ENCODE measurements at places on chromosomes 12 and 14. TPM values are rescaled to one million over a fixed set of nuclear protein-coding genes. Genes with fewer than 3 reads are reported as not detected.

DNA sequence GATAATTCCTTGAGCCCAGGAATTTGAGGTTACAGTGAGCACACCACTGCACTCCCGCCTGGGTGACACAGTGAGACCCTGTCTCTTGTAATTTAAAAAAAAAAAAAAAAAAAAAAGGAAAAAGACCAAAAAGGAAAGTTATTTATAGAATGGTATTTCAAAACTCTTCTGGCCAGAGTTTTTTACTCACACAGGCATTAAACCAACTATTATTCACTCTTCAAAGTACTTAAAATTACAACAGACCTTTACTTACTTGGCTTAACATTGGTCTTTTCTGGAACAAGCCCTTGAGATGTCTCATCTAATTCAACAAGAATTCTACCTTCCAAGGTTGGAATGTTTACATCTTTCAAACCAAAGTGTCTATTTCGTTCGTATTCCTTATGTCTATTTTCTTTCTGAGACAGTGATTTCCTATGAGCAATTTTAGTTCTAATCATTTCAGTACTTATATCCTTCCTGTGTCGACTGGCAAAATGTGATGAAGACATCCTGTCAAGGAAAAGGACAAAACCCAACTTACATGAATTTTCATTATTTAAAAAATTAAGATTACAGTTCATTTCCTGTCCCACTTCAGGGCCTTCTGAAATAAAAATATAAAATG is 2.6 kb downstream of the DLGAP5 start:
- DNase-seq: no peak

RNF31 gene
- 33.3 TPM for total RNA-seq

PIK3C2G gene
- total RNA-seq: 0.06 TPM

DERA gene
- total RNA-seq: 33.4 TPM

- no peak for DNase-seq
Measured at GRCh38 chr12:76402259-76402658, 54.0 kb upstream of the BBS10 start.

REM2 gene
- 0.42 TPM for total RNA-seq

DNA sequence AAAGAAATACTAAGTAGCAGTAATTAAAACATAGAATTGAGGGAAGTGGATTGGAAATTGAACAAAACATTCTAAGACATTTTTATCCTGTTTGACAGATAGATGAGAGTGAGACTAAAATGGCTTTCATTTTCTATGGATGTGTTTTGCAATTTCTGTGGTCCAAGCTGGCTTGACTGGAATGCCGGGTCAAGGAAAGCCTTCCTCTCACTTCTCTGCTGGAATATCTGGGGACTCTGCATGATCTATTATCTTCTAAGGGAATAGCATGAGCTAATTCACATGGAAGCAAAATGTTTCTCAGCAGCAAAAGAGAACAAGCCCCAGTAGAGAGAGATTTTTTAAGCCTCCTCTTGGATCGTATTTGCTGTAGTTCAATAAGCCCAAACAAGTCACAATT is 407.9 kb upstream of the ATXN7L3B start:
- no peak for DNase-seq

DNA sequence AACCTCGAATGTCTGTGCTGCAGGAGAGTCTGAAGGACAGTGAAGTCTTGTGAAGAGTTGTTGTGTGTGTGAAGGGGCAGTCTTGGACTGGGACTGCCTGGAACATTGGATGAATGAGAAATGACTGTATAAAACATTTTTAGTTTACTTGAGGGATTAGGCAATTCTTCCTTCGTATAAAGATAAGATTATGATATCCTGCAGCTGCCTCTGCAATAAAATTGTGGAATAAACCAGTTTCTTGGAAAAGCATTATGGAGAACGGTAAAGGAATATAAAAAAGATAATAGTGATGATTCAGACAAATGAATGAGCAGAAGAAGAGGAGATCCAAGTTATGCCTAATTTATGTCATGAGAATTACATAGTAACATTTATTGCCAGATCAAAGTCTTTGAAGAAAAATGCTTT is 30.9 kb upstream of the LUM start:
- DNase-seq: no peak

GRCh38 chr14:104436047-104436591 is 143.4 kb upstream of the C14orf180 start:
- peak; percentile 91 for DNase-seq

GRCh38 chr12:1635301-1636095 is 6.5 kb downstream of the WNT5B start:
- no peak for DNase-seq

FAR2 gene
- total RNA-seq: 11.6 TPM

DNA sequence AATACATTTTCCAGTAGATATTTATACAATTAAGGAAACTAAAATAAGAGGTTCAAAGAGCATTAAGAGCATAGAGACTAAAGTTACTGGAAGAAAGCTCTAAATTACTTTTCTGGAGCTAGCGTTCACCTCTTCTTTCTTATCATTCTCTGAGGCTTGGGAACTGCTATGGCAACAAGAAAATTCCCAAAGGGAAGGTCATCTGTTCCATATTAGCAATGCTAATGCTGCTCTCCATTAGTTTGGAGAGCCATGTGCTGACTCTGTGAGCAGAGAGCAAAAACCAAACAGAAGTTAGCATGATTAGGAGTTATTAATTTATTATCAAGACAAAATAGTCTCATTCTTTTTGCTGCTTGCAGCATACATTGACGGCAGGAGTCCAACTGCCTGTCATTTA is 143.1 kb upstream of the SLC16A7 start:
- no peak for DNase-seq

All from esophagus muscularis mucosa (tissue), 4 donors.